ENCODE measurements at places on chromosomes 2 and 18. TPM values are rescaled to one million over a fixed set of nuclear protein-coding genes. Genes with fewer than 3 reads are reported as not detected.

The TXNDC9 gene
- 65.7 TPM for total RNA-seq

The SLC9A4 gene
- not detected for total RNA-seq

DNA sequence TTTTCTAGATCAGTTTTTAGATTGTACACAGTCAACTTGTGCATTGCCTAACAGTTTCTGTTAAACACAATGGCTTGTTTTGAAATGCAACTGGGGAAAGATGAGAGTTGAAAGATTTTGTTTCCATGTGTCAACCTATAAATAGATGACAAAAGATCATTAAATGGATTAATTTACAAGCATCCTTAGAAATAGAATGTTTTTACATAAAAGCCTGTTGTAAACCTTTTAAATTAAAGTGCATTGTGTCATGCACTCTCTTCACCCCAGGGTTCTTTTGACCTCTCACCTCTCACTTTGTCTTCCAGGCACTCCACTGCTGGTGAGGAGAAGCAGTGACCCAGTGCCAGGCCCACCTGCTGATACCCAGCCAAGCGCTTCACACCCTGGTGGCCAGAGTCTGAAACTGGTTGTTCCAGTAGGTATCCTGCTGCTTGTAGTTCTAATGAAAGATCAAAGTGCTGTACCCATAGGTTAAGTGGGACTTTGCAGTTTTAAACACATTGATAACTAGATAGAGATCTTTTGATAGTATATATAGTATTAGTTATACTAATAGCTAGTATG is 502.1 kb downstream of the PARD3B start:
- no peak for DNase-seq

GRCh38 chr18:79064228-79064627 is 5.0 kb upstream of the ATP9B start:
- no peak for DNase-seq

GRCh38 chr2:225040142-225040541 is 2.1 kb downstream of the DOCK10 start:
- DNase-seq, result no peak

- DNase-seq, result no peak
These were observed 299.0 kb upstream of the FBXO11 start for GRCh38 chr2:48205137-48205798.
